ENCODE measurements at places on chromosomes 7 and 10.
A peak's percentile ranks its signal among the peaks of the same experiment; 100 is the strongest.

DNA sequence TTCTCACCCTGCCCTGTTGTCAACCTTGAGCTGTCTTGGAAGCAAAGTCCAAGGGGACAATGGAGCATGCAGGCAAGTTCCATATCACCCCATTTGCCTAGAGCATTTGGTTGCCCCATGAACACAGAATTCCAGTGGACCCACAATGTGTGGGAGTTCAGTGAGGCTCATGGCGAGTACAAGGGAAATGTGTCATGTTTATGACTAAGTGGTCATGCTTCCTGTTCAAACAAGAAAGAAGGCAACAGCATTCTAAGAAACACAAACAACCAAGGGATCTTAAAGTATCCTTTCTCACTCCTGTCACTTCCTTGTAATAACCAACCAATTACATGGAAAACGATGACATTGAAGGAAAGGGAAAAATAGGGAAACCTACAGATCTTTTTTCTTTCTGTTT lies 513.0 kb downstream of the INHBA start:
- peak; percentile 62 for DNase-seq

DNA sequence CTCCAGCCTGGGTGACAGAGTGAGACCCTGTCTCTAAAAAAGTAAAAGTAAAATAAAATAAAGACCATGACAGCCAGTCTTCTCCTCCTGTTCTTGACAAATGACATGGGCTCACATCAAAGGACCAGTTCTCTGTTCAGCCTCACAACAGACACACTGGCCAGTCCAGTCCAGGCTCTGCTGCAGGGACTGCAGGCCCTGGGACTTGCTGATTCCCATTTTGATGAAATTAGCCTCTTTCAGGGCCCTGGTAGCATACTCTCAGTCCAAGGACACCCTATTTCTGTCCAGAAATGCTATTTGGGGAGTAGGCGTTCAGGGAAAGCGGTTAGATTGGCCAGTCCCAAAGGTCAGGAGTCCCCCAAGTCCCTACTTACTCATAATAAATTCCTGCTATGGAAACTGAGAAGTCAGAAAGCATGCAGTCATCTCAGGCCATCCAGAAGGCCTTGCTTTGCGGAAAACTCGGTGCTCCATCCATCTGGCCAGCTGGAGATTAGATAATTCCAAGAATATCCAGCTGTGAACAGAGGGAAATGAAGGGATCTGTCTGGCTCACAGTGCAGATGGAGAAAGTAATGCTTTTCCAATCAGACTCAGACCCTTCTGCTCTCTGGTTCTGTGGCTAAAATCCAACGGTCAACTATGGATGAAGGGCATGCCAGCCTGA lies 74.4 kb downstream of the RAB11FIP2 start:
- DNase-seq: no peak

GRCh38 chr7:25059576-25059975 lies 65.5 kb downstream of the CYCS start:
- no peak for DNase-seq

DNA sequence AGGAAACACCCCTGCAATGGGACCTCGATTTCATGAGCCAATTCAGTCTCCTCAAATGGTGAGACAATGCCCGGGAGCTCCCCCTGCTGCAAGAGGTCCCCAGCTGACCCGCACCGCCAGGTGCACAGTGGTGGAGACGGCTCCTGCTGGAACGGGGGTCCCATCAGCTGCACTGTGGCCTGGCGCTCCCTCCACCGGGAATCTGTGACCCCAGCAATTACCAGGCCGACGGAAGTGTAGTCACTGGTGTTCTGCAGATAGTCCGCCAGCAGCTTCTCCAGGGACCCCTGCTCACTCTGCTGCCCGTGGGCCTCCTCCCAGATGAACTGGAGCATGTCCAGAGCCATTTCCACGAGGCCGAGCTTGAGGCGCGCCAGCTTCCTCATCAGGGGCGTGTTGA lies 64.9 kb upstream of the NKX6-2 start:
- no peak for DNase-seq
